ENCODE measurements at places on chromosomes 6 and 20.

DNA sequence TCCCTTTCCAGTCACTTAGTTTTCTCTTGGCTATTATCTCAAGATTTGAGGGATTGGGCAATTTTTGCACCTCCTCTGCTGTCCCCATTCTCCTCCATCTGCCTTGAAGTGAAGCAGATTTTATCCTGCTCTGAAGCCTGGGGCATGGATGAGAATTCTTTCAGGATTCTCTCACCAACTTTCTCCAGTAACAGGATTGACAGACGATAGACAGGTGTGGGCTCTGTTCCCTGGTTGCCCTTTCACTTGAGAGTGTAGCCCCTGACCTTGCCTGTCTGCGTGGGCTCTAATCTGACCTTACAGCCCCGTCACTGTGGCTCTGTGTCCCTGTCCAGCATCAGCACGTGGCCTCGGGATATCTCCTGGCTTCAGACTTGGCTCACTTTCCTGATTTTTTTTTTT, 27.1 kb downstream of the CDYL start:
- no peak for DNase-seq

DNA sequence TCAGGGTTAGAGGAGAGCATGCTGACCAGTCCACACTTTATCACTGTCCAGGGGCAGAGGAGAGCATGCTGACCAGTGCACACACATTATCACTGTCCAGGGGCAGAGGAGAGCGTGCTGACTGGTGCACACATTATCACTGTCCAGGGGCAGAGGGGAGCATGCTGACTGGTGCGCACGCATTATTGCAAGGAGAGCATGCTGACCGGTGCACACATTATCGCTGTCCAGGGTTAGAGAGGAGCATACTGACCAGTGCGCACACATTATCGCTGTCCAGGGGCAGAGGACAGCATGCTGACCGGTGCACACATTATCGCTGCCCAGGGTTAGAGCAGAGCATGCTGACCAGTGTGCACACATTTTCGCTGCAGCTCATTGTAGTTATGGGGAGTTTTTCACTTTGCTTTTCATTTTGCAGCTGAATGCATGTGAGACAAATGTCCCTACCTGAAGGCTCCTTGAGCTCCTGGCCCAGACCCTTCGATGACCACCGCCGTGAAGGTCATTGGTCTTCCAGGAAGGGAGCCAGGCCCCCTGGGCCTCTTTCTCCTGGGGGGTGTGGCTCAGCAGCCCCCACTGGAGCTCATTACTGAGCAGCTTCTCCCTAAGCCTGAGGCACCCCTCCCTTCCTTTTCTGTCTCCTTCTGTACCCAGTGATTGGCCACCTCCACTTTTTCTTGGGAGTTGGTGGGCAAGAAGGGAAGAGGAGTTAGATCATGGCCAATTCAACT, 178.8 kb upstream of the AFDN start:
- DNase-seq: no peak

DNA sequence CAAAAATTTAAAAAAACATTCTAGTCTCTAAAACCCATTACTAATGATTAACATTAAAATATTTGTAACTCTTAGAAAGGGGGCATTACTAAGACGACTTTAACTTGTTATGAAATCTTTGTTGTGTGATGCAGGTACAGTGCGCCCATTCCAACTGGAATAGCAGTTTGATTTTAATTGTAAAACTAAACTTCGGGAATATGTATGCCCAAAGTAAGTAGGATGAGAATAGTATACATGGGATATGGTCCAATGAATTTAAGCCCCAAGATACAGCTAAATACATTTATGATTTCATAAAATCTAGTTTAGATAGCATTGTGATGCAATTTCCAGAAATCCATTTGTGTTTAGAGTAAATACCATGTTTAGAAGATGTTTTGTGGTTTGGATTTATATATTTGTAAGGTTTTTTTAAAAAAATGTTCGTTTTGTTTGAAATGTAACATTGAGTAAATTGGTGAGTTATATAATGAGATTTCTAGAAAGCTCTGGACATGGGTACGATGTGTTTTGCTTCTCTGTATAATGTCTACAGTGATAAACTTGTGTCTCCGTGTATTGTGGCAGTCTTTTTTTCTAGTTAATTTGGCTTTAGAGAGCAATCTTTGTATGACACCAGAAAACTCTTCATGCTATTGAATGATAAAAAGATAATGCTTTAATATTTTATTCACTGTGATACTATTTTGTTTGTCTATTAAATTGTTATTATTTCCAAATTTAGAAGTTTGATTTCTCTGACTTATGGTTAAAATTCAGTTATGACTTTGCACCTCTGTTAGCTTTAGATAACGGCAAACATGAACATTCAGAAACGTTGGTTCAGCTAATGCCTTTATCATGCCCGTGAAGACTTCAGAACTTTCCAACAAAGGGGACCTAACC, 54.8 kb downstream of the RNF182 start:
- DNase-seq: no peak

DNA sequence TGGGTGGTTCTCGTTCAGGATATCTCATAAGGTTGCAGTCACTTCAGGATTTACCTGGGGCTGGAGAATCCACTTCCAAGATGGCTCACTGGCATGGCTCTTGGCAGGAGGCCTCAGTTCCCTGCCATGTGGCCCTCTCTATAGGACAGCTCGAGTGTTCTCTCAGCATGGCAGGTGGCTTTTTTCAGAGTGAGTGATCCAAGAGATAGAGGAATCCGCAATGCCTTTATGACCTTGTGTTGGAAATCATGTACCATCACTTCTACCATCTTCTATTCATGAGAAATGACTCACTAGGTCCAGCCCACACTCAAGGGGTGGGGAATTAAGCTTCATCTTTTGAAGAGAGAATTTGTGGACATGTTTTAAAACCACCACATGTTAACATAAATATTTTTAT, 37.8 kb downstream of the PPP1R16B start:
- DNase-seq: no peak

GRCh38 chr6:168992446-168993144, 261.1 kb downstream of the THBS2 start:
- no peak for DNase-seq

GRCh38 chr6:28867086-28867409, 56.7 kb downstream of the TRIM27 start:
- DNase-seq: no peak

DNA sequence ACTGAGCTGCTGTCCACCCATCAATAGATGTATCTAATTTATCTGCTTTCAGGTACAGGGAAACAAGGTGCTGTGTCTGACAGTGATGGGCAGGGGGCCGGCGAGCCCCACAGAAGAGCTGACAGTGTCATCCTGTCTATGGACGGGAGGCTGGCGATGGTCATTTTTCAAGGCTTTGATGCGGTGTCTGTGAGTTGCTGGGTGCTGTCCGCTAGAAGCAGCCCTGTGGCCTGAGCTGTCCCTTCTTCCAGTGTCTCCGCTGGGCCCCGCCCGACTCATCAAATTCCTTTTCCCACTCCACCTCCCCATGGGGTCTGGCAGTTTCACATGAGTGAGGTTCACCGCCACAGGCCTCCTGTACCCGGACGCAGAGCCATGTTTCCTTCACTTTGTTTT, 161.4 kb upstream of the PMEPA1 start:
- DNase-seq: no peak

DNA sequence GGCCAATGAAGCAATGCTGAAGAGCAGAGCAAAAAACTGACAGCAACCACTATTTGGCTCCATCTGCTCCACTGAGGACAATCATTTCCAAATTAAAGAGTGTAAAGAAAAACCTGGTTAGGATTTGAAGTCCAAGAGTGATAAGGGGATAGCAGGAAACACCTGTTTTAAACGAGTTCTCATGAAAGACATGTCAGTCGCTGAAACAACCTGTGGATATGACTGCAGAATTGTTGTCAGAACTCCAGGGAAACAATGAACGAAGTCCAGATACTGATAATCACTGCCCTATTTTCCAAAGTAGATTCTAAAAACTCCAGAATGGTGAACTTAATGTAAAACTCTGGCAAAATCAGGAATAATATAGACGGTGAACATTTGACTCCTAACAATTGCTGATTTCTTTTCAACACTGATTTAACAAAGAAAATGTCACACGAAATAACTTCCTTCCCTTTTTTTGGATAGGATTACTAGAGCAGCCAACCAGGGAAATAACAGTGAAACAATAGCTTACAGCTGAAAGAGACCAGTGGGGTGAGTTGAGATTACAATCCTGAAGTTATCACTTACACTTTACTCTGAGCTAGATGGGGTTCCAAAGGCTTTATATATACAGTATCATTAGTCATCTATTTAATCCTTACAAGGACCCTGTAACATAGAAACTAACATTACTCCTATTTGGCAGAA, 83.7 kb downstream of the ELOVL5 start:
- DNase-seq: no peak

- no peak for DNase-seq
These were observed 93.1 kb downstream of the PRND start for GRCh38 chr20:4814696-4815252.

- peak; percentile 27 for DNase-seq
These were observed 254.3 kb downstream of the SOX4 start for GRCh38 chr6:21847711-21848480.

DNA sequence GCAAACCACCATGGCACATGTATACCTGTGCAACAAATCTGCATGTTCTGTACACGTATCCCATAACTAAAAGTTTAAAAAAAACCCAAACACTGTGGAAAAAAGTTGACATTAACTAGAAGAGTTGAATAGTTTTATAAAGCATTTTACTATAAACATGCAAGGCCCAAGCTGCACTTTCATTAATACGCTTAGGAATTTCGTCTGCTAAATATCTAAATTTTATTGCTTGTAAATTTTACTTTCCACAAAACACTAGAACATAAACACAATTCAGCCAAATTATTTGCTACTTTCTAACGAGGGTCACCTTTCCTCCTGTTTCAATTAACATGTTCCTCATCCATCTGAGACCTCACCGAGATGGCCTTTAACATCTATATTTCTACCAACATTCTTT, 74.4 kb upstream of the MAN1A1 start:
- no peak for DNase-seq

DNA sequence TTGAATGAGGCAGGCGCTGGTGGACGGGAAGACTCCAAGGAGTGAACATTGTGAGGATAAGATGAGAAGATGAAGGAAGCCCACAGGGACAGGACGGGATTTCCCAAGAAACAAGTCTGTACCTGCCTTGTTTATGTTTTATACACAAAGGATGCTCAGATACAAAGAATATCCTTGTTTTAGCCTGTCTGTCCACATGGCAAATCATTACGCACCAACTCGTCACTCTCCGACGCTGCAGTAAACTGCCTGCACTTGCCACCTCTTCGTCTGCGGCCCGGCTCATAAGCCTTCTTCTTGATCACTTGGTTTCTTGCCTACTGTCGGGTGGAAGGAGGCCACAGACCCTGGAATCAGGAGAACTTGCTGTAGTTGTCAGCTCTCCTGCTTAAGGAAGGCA, 85.4 kb downstream of the CD83 start:
- DNase-seq: no peak

GRCh38 chr6:131682442-131682841, 18.8 kb downstream of the OR2A4 start:
- DNase-seq: peak; percentile 14

DNA sequence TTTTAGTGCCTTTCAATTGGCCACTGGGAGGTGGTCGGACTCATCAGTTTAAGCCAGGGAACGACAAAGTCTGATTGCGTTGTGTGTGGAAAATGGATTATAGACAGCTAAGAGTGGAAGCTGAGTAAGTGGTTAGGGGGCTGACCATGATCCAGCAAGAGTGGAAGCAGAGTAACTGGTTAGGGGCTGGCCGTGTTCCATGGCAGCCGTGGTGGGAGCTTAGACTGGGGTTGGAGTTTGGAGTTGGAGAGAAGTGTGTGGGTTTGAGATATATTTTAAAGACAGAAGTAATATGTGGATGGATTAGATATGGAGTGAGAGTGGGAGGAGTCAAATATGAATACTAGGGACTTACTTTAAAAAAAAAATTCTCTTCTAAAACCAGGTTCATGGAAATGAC, 41.7 kb downstream of the LRRN4 start:
- DNase-seq: no peak

DNA sequence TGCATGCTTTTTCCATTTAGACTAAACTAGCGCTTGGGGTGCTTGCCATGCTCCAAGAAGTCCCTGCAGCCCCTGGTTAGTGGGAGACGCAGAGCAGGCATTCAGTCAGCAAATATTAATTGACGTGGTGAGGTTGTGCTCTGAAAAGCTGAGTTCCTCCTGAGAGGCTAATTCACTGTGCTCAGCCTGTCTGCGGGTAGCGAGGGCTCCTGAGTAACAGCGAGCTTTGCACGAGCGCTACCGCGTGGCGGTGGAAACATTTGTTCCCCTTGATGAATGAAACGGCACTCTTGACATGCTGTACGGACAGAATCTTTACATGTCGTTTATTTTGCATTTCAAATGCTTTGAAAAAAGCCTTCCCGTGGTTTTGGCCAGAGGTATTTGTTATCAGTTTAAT, 170.6 kb upstream of the AGPAT4 start:
- peak; percentile 89 for DNase-seq

DNA sequence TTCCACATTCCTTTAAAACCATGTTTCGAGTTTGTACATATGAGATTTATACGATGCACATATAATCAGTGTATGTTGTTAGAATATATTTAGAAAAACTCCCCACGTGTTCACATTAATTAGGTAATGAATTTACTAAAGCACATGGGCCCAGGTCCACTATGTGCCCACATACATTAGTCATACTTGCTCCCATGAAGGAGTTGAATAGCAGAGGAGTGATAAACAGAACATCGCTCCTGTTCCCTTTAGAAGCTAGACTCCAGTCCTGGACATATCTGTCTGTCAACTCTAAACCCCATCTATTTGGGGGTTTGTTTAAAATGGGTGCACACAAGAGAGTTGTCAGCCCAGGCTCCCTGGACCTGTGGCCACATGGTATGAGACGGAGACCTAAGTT, 108.1 kb upstream of the TIAM2 start:
- DNase-seq: peak; percentile 36

GRCh38 chr6:41624621-41625380, 13.5 kb upstream of the MDFI start:
- DNase-seq: no peak

DNA sequence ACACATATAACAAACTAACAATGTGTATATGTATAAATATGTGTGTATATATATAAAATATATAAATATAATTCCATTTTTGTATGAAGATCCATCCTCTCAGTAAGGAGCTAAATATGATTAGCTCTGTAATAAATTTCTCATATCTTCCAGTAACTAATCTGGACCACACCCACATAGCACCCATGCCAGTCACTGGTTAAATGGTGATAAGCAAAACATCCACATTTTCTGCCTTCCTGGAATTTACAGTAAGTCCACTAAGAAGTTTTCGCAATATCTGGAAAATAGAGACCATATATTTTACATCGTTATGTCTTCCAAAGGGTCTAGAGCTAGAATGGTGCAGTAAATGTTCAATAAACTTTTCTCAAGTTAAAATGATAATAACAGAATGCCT, 151.5 kb upstream of the STMND1 start:
- no peak for DNase-seq

GRCh38 chr6:138818496-138819194, 22.8 kb downstream of the ECT2L start:
- DNase-seq: no peak

- DNase-seq: no peak
These were observed 1.2 kb downstream of the IFNGR1 start for GRCh38 chr6:137217801-137218472.

DNA sequence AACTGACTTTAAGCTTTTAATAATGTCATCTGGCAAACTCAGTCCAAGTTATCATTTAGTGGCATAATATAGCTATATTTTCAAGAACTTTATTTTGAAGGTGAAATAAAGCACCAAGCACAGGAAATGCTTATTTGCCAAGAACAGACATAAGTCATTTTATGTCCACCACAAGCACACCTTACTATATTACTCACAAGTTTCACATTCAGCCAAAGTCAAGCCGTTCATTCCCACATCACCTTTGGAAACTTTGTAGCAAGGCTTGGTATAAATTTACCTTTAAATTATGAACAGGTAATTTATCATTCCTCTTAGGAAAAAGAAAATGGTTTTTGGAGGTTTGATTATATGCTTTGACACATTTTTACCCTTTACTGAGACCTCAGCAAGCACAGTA, 236.8 kb upstream of the FKBP1C start:
- DNase-seq: no peak
